ENCODE measurements at places on chromosomes 16 and 17.
A peak's percentile ranks its signal among the peaks of the same experiment; 100 is the strongest.

- DNase-seq, result peak; percentile 41
Observed at GRCh38 chr17:38747463-38748148, 530 bp downstream of the PCGF2 start.

GRCh38 chr16:27767081-27767480 is 217.1 kb downstream of the KATNIP start:
- no peak for DNase-seq

GRCh38 chr16:69253870-69254341 is 57.2 kb upstream of the VPS4A start:
- DNase-seq, result peak; percentile 40

- no peak for DNase-seq
Observed at GRCh38 chr16:74556375-74556922, 50.5 kb downstream of the GLG1 start.

DNA sequence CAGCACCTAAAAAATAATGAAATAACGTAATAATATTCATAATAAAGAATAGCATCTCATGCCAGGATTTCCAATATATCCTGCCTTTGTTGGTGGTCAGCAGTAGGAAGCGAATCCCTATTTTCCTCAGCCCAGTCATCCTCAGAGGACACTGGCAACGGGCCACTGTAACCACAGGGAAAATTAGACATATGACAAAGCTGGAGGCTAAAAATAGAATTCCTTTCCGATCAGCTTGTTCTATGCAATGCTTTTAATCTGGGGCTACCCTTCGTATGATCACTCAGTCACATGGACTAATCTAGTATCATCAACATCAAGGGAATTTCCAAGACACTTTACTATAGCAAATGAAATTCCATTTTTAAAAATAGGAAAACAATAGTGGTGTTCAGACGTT is 246.9 kb upstream of the KCNJ16 start:
- DNase-seq, result peak; percentile 59

- DNase-seq, result no peak
Observed at GRCh38 chr17:44969144-44969780, 1.2 kb upstream of the C1QL1 start.

DNA sequence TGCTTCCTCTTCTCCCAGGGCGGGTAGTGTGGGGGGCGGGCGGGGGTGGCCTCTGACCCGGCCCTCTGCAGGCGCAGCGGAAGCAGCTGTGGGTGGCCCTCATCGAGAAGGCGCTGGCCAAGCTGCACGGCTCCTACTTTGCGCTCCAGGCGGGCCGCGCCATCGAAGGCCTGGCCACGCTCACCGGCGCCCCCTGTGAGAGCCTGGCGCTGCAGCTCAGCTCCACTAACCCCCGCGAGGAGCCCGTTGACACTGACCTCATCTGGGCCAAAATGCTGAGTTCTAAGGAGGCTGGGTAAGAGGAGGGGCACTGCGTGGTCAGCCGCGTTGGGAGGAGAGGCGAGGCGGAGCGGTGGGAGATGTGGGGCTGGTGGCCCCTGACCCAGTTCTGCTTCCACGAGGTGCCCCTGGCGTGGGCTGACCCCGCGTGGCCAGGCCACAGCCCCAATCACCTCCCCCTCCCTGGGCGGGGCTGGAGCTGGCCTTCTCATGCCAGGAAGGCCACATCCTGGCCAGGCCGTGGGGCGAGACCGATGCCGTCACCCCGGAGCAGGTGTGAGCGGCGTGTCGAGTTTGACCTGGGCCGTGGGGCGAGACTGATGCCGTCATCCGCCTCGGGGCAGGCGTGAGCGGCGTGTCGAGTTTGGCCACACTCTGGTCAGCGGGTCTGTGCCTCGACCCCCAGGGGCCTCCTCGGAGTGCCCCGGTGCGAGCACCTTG is 10.5 kb upstream of the PRR35 start:
- no peak for DNase-seq

- DNase-seq, result no peak
Observed at GRCh38 chr17:10352893-10353292, 19.9 kb downstream of the MYH13 start.

- DNase-seq, result no peak
Observed at GRCh38 chr16:53357208-53357586, 77.1 kb upstream of the RBL2 start.

DNA sequence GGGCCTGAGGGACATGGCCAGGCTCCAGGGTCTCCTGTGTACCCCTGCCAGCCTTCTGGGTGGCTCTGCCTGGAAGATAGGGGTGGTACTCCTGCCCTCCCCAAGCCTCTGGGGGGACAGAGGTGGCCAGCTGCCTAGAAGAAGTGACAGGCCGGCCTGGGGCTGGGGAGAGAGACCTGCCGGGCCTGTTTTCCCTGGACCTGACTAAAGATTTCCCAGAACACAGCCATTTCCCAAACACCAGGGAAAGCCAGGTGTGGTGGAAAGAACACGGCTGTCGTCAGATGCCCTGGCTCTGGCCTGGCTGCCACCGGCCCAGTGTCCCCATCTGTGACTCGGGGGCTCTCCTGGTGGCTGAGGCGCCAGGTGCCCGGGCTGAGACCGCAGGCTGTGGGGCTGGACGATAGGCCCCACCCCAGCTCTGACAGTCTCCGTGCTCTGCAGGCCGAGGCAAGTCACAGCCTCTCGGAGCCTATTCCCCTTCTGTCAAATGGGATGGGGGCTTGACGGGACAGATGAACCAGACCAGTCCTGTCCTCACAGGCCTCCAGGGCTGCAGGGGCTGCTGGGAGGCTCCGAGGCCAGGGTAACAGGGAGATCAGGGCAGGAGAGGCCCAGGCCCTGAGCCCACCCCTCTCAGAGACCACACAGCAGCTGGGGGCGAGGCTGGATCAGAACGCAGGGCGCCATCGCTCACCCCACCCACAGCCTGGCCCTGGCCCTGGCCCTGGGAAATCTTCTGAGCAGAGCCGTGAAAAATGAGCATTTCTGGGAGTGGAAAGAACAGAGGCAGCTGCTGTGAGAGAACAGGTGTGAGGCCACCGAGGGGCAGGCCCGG is 33.1 kb downstream of the CTU2 start:
- DNase-seq, result no peak

DNA sequence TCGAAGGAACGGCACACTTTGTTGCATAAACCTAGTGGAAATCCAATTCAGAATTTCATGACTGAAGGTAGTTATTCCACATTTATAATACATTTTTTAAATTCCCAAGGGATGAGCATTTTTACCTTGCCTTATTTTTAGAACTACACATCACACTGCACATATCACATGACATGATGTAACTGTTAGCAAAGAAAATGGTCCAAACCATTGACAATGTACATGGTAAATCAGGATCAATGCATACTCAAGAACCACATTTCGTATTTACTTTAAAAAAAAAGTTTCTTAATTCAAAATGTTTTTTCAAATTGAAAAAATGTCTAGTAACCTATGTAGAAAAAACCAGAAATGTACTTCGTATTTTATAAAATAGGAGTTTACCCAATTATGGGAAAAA is 2.5 kb downstream of the KANSL1 start:
- DNase-seq, result peak; percentile 51

DNA sequence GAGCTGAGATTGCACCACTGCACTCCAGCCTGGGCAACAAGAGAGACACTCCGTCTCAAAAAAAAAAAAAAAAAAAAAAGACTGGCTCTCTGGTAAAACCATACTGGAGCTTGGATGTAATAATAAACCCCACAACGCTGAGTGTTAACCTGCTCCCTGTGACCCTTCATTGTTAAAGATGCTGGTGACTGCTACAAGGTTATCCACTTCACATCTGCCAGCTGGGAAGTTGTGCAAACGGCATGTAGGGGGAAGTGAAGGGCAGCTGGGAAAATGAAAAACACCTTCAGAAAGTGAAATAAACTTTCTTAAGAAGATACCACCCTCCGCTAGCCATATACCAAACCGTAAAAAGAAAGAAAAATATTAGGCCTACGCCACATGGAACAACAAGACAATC is 131.0 kb upstream of the NUDT7 start:
- DNase-seq, result no peak

DNA sequence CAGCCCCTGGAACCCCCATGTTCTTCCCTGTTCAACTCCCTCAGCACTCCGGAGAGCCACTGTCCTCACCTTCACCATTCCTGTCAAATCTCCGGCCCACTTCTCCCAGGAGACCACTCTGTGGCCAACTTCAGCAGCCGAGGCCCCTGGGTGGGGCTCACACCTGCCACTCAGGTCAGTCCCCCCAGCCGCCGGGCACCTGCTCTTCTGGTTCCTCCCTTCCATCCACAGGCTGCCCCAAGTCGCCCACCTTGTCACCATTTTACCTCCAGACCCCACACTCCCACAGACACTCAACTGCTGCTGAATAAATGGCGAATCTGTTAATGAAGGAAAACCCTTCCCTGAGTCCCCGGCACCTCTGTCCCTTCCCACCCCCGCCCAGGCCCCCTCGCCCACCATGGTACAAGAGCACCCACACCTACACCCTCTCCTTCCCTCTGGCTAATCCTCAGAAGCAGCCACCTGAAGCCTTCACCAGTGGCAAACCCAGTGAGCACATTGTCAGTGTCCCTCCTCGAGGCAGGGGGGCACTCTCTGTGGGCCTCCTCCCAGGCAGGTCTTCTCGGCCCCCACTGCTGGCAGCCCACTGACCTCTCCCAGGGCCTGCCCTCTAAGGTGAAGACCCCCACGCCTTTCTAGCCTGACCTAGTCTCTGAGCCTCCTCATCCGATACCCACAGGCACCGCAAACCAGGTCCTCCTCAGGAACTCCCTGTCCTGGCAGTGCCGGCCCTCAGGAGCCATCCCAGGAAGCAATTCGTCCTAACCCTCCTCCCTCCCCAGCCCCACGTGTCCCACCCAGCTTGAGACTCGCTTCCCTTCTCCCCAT is 8.2 kb downstream of the CANT1 start:
- no peak for DNase-seq

- DNase-seq, result no peak
Observed at GRCh38 chr17:56206351-56206750, 53.1 kb downstream of the ANKFN1 start.

GRCh38 chr17:21094298-21094704 is 32.5 kb upstream of the DHRS7B start:
- DNase-seq, result no peak

DNA sequence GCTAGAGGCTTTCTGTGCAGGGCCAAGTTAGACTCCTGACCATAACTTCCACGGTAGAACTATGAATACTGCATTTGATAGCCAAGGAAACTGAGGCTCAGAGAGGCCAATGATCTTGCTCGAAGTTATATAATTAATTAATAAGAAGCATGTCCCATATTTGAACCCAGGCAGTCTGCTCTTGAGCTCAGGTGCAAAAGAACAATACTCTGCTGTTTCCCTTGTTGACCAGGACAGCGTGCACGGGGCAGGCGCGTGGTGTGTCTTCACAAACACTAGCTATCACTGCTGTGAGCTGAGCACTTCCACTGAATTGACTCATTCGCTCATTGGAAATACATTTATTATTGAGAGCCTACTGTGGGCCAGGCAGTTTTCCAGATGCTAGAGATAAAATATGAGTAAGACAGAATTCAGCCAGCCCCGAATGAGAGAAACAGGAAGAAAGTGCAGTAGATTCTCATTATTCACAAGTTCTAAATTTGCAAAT is 1.6 kb downstream of the CHD9 start:
- peak; percentile 64 for DNase-seq

DNA sequence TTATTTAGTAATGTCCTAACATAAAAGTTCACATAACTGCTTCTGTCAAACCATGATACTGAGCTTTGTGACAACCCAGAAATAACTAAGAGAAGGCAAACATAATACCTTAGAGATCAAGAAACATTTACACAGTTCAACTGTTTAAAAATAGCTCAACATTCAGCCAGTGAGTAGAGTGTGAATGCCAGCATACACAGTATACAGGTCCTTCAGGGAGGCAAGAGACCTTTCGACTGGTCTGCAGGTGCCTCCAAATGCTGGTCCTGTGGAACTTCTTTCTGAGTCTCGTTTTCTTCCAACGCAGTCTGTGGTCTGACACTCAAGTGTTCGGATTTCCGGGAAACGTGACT is 10.3 kb downstream of the MRPS23 start:
- DNase-seq, result no peak

GRCh38 chr17:39200070-39200879 is at the start of gene RPL19:
RPL19 (plus strand) TSS chr17:39200283; CDS start chr17:39200345, 62 bp downstream.
- DNase-seq, result peak; percentile 31

- no peak for DNase-seq
Observed at GRCh38 chr17:80574496-80574895, 29.9 kb downstream of the RPTOR start.

- DNase-seq, result no peak
Observed at GRCh38 chr17:49469831-49470810, 25.0 kb upstream of the NGFR start.

- no peak for DNase-seq
Observed at GRCh38 chr16:85648805-85649204, 35.7 kb downstream of the GSE1 start.

DNA sequence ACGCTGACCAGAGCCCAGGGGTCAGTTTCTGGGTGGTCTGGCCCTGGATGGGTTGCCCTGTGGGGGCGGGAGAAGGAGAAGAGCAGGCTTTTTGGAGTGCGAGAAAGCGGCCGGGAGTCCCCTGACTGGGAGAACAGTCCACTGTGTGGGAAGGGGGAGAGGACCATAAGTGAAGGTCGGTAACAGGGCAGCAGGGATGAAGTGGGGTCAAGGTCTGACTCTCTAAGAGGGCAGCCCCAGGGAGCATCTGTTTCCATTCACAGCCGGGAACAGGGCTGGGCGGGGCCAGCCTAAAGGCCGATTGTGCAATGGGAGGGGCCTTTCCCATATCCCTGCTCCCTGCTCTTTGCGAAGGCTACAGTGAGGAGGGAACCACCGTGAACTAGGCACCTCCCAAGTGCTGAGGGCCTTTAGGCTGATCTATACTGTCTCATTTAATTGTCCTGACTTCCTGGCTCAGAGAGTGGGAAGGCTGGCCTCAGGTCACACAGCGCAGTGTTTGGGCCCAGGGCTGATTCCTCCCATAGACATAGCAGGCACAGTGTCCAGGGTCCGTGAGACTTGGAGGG is 10.4 kb upstream of the WFDC1 start:
- peak; percentile 59 for DNase-seq

- DNase-seq, result peak; percentile 83
Observed at GRCh38 chr16:68528686-68529379, 10.3 kb upstream of the ZFP90 start.

DNA sequence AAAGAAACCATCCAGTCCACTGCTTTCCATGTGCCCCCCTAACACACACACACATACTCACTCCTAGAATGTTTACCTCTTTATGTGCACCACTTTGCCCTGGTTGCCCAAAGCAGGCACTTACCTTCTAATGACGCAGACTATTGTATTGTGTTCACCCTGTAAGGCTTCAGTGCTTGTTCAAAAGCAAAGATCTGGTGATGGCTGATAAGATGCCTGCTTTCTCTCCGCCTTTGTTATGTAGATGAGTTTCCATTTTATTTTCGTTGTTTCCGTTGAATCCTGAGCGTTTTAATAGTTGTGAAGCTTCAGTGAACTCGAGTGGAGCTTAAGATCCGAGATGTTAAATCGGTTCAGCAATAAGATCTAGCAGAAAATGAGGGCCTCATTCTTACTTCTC is 452.7 kb downstream of the TMEM114 start:
- no peak for DNase-seq

- no peak for DNase-seq
Observed at GRCh38 chr17:17388657-17389496, 85.7 kb downstream of the NT5M start.

- no peak for DNase-seq
Observed at GRCh38 chr16:67053767-67054334, 24.9 kb downstream of the CBFB start.

- no peak for DNase-seq
Observed at GRCh38 chr17:28178800-28179199, 136.3 kb downstream of the NLK start.

Measured in cardiac fibroblast (primary cell).